ENCODE measurements at places on chromosomes 11 and 22. TPM values are rescaled to one million over a fixed set of nuclear protein-coding genes. Genes with fewer than 3 reads are reported as not detected.

Gene WNT7B
- not detected for total RNA-seq

Gene SCGB1A1
- not detected for total RNA-seq

Gene FGF3
- total RNA-seq = not detected

Gene PARVG
- 8.6 TPM for total RNA-seq

Gene ZNF280B
- total RNA-seq = 5.3 TPM

Gene APOBEC3B
- 31.1 TPM for total RNA-seq

Gene APOA4
- total RNA-seq = not detected

Gene PKDREJ
- total RNA-seq = not detected

Gene DLG2
- total RNA-seq = 8.2 TPM

Gene RNF26
- 56.2 TPM for total RNA-seq

Gene RCOR2
- 3.2 TPM for total RNA-seq

Gene CRYBB2
- total RNA-seq = not detected

Gene FERMT3
- total RNA-seq = 167 TPM

Gene RASSF10
- total RNA-seq = not detected

Gene TNNT3
- total RNA-seq = 4.7 TPM

Gene PEX26
- 43.5 TPM for total RNA-seq

Gene RFPL2
- not detected for total RNA-seq

Gene FAT3
- total RNA-seq = not detected

Gene GRM5
- not detected for total RNA-seq

Gene XNDC1N
- total RNA-seq = 33.4 TPM

Gene OR51S1
- total RNA-seq = not detected

Gene BBOX1
- total RNA-seq = not detected

Gene GNAZ
- 38.5 TPM for total RNA-seq

Gene CLMP
- total RNA-seq = not detected

Gene CD3D
- not detected for total RNA-seq

Gene RBFOX2
- 55.4 TPM for total RNA-seq

Gene VPREB1
- 2.3 TPM for total RNA-seq

Gene MLC1
- not detected for total RNA-seq

Gene PAMR1
- not detected for total RNA-seq

Gene KLHL35
- total RNA-seq = not detected

Gene GLYATL2
- not detected for total RNA-seq

Gene KRTAP5-10
- total RNA-seq = not detected

Data from OCI-LY7 (cell line).